Stimulated activated CD8-positive, alpha-beta memory T cell treated with anti-CD3 and anti-CD28 coated beads, Interleukin-15, amount 100 ng/mL, for 24 hours (primary cell): ENCODE measurements at places on chromosomes 11 and 22.

DNA sequence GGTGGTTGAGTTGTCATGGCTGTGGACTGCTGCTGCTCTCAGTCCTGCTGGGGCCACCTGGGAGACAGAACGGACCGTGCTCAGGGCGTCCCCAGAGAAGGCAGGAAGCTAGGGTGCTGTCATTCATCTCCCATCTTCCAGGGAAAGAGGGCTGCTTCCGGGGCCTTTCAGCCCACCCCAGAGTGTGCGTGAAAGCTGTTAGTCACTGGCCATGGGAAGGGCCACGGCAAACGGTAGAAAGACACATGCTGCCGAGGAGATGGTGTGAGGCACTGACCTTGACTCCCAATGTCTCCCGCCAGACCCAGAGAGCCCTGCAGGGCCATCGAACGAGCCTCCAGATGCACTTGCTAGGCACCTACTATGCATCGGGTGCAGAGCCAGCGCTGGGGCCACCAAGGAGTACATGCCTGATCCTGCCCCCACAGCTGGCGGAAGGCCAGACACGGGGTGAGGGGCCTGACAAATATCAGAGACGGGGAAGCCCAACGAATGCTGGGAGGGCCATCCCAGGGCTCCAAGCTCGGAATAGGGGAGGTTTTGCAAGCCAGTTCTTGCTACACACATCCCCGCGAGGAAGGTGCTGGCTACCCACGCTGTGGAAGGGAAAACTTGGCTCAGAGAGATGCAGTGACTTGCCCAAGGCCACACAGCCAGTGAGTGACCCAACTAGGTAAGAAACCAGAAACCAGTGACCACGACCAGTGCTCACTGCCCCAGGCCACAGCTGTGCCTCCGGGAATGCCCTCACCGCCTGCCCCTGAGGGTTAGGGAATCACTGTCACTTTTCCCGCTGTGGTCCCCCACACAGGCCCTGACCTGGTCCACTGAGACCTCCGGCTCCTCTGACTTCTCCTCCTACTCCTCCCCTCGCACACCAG, 10.1 kb downstream of the RAC2 start:
- DNase-seq, result no peak

GRCh38 chr22:21856197-21856596, 11.2 kb downstream of the MAPK1 start:
- no peak for DNase-seq

DNA sequence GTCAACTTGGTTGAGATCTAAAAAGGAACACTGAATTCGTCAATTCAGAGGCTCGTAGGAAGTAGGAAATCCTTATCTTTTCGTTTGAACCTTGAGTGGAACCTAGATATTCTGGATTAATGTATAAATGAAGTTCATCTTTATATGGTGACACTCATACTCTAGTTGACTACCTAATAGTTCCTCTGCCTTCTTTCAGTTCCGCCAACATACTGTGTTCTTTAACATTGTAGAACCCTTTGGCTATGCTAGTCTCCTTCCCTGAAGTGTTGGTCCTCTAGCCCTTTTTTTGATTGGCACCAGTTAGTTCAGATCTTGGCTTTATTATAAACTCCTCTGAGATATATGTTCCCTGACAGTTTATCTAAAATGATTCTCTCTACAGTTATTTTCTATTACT, 1.5 kb downstream of the ATM start:
- no peak for DNase-seq

DNA sequence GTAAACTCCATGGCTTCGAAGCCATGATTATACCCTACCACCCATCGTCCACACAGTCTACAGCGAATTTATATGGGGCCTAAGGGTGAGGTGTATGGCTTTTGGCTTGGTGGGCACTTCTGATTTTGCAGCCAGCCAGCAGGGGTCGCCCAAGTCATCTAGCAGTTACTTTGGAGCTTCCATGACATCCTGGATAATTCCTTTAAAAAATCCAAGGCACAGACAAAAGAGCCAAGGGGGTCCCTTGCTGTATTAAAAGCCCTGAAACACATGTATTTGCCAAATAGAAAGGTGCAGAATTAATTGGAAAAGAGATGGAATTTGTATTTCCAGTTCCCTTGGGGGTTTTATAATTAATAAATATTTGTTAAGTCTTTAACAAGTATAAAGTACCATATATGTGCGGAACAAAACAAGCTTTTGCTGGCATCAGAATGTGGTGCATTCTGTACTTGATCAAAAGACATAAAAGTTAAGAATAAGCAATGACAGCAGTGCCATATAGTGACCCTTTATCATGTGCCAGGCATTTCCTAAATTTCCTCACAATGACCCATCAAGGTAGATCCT, 132.8 kb upstream of the PITPNB start:
- DNase-seq, result no peak

DNA sequence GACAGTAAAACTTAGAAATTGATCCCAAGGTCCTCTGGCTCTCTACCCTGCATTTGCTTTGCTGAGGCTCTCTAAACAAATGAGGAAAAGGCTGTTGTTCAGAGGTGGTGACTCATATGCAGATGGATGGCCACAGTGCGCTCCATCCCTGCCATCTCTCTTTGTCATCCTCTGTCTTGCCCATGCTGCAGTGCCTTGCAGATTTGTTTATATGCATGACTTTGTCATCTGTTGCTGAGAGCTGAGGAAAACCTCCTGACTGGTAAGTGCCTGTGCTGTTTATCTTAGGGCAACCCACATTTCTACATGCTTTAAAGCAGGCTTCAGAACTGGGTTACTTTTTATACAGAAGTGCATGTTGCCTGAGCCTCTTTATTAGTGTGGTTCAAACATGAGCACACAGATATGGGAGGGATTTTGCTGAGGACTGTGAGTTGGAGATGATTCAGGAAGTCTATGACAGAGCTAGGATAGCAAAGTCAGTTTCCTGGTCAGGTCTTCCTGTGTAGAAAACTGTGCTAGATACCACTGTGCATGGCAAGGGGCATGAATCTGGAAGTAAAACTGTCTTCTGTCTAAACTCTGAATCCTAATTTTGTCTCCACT, 57.4 kb downstream of the JAM3 start:
- no peak for DNase-seq
